Activated CD4-positive, alpha-beta memory T cell treated with anti-CD3 and anti-CD28 coated beads for 36 hours (primary cell): ENCODE measurements at places on chromosomes 2 and 18. TPM values are rescaled to one million over a fixed set of nuclear protein-coding genes. Genes with fewer than 3 reads are reported as not detected.

Gene STAMBP
- 79.9 TPM for total RNA-seq

Gene C2orf78
- total RNA-seq = not detected

Gene SAG
- total RNA-seq = 1.3 TPM

Gene IL18RAP
- 9.0 TPM for total RNA-seq

Gene TSGA10
- 6.3 TPM for total RNA-seq
